ENCODE measurements at places on chromosomes 7 and 10.

GRCh38 chr10:3783682-3784432 lies 1.2 kb downstream of the KLF6 start:
- no peak for DNase-seq

DNA sequence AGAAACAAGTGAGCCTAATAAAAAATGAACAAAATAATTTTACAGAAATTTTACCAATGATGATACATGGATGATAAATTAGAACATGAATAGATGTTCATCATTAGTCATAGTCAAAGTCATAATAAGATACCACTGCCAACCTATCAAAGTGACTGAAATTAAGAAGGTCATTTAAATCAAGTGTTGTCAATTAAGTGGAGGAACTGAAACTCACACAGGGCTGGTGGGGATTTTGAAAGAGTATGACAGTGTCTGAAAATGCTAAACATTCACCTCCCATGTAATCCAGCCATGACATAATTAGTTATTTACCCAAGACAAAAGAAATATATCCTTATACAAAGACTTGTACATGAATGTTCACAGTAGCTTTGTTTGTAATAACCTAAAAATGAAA lies 57.1 kb upstream of the DYNC1I1 start:
- DNase-seq: no peak

- no peak for DNase-seq
Measured at GRCh38 chr10:1107679-1108078, 51.5 kb downstream of the WDR37 start.

GRCh38 chr10:5775685-5776084 lies 37.5 kb downstream of the GDI2 start:
- no peak for DNase-seq

DNA sequence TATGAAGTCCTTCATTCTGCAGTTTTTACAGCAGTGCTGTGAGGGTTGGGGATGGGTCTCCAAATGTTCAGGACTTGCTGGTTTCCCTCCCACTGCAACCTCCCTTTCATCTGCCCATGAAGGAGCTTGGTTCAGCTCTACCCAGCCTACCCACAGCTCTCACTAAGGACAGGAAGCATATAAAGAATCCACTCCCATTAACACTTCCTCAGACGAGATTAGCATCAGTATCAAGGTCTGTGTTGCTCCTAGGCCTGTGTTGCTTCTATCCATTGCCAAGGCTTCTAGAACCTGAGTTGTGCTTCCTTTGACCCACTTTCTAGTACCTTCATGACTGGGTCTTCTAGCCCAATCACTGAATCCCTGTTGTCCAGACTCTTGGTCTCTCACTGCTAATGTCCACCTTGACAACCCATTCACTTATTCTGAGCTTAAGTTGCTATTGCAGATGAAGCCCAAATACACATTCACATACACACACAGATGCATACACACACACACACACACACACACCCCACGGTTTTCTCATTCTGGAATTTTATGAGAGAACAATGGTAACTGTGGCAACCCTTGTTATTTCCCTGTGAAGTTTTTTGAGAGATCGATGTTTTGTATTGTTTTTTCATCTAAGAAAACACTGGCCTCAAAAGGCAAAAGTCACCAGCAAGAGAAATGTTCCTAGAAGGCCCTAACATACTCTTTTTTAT lies 248.1 kb downstream of the MTERF1 start:
- DNase-seq: no peak
